ENCODE measurements at places on chromosomes 11 and 22. TPM values are rescaled to one million over a fixed set of nuclear protein-coding genes. Genes with fewer than 3 reads are reported as not detected.

The HYLS1 gene
- 14.7 TPM for total RNA-seq

The FJX1 gene
- total RNA-seq = 5.1 TPM

GRCh38 chr11:126109941-126110731 lies 47.5 kb upstream of the CDON start:
- DNase-seq = no peak

The HTR3B gene
- total RNA-seq = 2.9 TPM

DNA sequence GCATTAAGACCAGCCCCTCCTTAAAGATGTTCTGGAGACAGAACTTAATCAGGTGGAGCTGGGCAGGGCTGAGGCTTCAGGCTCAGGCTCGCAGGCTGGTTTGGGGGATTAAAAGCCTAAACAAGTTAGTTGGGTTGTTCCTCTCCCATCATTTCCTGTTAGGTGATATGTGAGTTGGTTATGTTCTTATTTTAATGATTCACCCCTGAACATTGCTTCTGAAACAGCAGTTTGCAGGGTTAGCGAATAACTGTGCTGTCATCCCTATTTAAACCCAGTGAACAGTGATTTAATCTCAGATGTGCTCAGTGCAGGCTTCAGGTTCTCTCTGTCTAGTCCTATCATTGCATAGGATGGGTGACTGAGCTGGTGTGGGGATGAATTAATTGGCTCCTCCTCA lies 47.4 kb upstream of the BIRC3 start:
- no peak for DNase-seq

The CHST1 gene
- total RNA-seq = 6.2 TPM

The RAB39A gene
- total RNA-seq = 1.9 TPM
